NCI-H510A (cell line): ENCODE measurements at places on chromosomes 3 and 15.

GRCh38 chr3:25775936-25776335 lies 7.3 kb downstream of the NGLY1 start:
- no peak for DNase-seq

- DNase-seq, result no peak
Observed at GRCh38 chr3:138921316-138922292, 25.3 kb downstream of the FOXL2 start.

DNA sequence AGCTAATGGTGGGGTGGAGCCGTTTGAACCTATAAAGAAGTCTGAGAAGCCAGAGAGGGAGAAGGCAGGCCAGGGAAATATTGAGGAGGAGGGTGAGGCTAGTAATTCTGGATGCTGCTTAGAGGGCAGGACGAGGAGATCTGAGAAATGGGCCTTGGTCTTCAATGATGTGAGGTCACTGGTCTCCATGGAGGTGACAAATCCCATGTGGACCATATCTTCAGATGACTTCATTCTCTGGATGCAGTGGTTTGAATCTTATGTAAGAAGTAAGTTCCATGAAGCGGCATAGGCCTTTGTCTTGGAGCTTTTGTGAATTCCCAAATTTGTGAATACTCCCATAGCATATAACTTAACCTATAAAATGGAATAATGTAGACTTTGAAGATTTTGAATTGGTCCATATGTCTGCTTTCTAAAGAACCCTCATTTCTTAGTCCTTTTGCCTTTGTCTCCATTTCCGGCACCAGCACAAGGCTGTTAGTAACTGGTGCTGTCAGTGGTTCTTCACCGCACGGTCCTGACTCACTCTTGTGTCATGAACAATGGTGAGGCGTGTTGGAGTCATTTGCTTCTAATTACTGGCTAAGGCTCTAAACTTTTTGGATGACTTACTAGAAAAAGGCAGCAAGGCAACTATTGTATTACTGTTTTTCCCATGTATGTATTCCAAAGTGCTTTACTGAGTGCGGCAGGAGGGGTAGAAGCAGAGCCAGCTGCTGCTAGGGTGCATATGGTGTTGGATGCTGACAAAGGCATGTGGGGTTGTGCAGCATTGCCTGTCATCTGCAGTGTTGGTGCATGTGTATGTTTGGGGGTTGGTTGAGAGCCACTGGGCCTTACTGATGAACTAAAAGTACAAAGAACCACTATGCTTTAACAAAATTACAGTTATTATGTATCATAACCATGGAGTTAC lies 279.3 kb upstream of the C2CD4B start:
- no peak for DNase-seq

- DNase-seq, result no peak
Observed at GRCh38 chr15:58136731-58137130, 1.4 kb upstream of the AQP9 start.

DNA sequence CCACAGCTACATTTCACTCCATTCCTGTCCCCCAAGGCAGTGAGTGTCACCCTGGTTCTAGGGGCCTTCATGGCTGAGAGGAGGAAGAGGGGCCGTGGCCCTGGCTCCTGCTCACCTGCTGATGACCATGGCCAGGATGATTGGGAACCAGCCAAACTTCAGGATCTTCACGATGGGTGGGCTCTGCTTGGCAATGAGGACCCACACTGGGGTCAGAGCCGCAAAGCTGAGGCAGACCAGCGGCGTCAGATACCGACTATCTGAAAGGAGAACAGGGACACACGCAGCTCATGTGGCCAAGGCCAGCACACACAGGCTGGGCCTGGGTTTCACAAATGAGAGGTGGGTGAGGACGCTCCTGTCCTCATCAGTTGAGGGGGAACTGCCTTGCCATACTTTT lies 47.6 kb downstream of the ROPN1B start:
- DNase-seq, result no peak

DNA sequence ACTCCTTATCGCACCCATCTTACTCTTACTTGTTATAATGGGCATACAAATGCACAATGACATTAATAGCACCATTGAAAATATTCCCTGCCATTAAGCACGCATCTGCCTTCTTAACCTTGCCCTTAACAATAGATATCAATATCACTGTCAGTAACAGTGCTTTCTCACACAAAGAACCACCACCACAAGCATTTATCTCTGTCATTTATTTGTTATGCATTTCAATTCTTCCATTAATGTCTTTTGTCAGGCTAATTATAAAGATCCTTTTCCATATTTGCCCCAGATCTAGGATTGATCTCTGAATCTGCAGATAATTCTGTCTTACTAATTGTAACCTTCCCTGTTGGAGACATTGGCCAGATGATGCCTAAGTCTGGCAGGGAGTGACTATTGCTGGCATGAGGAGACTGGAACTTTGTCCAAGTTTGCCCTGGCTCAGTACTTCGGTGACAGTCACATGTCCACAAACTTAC lies 419.6 kb upstream of the TGFBR2 start:
- DNase-seq, result no peak

- no peak for DNase-seq
Observed at GRCh38 chr3:101720851-101721840, 3.3 kb upstream of the CEP97 start.

GRCh38 chr3:43894176-43895049 lies 203.7 kb downstream of the ABHD5 start:
- peak; percentile 62 for DNase-seq

GRCh38 chr3:81923038-81923437 lies 161.6 kb upstream of the GBE1 start:
- DNase-seq, result no peak

GRCh38 chr15:31467361-31467760 lies 140.7 kb downstream of the KLF13 start:
- no peak for DNase-seq

- no peak for DNase-seq
Observed at GRCh38 chr3:177753451-177754155, 556.3 kb upstream of the TBL1XR1 start.

DNA sequence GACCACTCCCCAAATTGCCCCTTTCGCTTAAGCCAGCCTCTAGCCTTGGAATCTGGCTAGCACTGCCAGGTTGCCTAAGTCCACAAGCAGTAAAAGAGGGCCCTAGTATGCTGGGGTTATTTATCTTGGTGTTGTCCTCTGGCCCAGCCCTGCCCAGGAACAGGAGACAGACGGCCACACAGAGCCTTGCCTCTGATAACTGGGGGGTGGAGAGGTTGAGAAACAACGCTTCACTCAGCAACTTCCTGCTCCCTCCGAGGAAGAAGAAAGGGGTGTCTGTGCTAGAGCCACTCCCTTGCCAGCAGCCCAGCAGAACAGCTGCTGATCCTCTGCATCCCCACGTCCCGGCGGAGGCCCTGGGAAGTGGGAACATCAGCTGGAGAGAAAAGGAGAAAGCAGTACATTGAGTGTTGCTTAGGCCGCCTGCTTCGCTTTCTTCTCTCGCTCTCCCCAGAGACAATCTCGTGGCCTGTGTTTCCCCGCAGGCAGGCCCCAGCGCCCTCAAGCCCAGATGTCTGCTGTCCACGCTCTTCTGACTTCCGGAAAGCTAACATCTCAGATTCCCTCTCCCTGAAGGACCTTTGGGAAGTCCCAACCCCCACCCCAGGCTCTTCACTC lies 22.6 kb upstream of the C3orf70 start:
- DNase-seq, result peak; percentile 48

DNA sequence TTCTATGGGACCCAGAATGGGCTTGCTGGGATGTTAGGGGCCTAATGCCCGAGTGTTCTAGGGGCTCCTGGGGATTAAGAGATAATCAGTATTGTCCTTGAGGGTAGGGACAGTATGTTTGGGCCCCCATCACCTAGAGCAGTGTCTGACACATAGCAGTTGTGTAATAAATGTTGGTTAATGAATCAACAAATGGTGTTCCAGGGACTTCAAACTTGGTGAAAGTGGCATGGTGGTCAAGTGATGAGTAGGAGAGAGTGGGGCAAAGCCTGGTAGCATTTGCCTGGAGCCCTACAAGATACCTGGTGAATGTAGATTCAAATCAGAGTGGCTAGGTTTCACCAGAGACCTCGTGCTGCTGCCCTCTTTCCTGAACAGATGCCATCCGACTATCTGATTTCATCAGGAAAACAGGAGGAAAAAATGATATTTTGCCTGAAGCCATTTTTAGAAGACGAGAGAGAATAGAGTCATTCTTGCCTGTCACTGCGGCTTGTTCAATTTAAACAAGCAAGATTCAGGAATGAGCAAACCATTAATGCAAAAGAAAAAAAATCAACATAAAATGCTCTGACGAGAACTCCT lies 117.3 kb downstream of the RPL22L1 start:
- DNase-seq, result no peak

- DNase-seq, result no peak
Observed at GRCh38 chr15:99123713-99124451, 19.0 kb downstream of the SYNM start.

DNA sequence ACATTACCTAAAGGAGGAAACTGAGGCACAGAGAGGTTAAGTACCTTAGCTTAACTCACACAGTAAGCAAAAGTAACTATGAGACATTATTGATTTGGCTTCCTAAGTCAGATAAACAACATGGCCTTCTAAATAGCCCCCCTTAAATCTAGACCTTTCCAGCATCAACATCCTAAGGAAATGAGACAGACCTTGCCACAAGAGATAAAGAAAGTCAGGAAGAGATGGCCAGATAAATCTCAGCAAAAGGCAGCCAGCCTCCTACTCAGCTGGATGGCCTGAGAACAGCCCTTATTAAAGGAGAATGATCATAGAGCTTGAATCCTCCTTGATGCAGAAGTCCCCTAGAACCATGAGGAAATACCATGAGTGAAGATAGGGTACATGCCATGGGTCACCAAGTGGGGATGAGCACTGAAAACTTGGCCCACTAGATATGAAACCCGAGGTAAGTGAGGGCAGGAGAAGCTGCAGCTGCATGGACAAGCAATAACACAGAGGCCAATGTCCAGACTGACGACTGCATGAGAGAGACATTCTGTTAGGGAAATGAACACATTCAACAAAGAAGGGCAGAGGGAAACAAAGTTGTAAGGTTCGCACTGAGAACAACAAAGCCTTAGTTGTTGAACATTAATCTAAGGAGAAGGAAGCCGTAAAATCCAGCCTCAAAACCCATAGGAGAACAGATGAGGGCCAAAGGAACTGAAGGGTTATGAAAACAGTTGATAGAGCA lies 69.6 kb downstream of the ZIC4 start:
- DNase-seq, result no peak

- no peak for DNase-seq
Observed at GRCh38 chr15:26132811-26133210, 269.7 kb upstream of the ATP10A start.

GRCh38 chr3:55271549-55271948 lies 215.6 kb downstream of the WNT5A start:
- no peak for DNase-seq

- DNase-seq, result no peak
Observed at GRCh38 chr3:13105896-13106250, 32.6 kb upstream of the IQSEC1 start.

GRCh38 chr15:67593562-67593961 lies 51.1 kb downstream of the MAP2K5 start:
- no peak for DNase-seq

- no peak for DNase-seq
Observed at GRCh38 chr15:40695469-40695890, 506 bp downstream of the RAD51 start.

DNA sequence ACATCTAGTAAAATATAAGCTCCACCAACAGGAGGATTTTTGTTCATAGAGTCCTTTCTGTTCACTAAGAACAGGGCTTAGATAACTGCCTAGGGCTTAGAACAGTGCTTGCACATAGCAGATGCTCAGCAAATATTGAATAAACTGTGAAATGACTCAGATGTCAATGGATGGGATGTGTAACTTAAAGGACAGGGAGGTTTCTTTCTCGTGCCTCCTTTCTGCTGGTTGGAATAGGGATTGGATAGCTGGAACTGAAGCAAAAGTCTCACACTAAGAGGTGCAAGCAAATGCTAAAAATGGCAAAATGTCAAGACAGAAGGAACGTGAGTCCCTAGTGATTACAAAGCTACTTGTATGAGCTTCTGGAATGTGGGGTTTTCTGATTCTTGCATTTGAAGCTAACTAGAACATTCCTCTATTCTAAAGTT lies 392.8 kb upstream of the WNT5A start:
- no peak for DNase-seq

- DNase-seq, result no peak
Observed at GRCh38 chr3:30231277-30232141, 374.9 kb upstream of the TGFBR2 start.

DNA sequence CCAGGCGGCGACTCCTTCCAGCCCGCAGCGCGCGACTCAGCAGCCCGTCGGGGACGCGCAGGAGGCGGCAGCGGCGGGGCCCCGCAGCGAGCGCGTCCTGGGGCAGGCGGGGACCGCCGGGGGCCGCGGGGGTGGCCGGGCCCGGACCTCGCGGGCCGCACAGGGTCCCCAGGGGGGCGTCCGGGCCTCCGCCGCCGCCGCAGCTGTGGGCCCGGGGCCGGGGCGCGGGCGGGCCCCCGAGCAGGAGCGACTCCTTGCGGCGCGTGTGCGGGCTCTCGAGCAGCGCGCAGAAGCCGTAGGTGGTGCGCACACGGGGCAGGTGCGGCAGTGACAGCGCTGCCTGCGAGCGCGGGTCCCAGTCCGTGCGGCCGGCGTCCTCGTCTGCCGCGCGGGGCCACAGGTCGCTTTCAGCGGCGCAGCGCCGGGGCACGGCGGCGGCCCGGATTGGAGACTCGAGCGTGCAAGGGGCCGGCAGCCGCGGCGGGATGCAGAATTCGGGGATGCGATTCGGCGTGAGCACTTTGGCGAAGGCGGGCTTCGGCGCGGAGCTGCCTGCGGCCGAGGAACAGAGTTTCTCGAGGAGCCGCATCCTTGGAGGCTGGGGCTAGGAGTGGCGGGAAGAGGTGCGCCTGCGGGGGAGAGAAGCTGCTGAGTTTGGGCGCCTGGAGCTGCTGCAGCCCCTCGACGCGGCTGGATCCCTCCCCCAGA lies 535 bp downstream of the C2CD4B start:
- no peak for DNase-seq

- no peak for DNase-seq
Observed at GRCh38 chr15:39491886-39492490, 88.9 kb upstream of the THBS1 start.

GRCh38 chr15:98865397-98866339 lies 141.9 kb downstream of the PGPEP1L start:
- peak; percentile 57 for DNase-seq

- DNase-seq, result no peak
Observed at GRCh38 chr3:146359841-146360240, 108.9 kb upstream of the PLSCR4 start.

DNA sequence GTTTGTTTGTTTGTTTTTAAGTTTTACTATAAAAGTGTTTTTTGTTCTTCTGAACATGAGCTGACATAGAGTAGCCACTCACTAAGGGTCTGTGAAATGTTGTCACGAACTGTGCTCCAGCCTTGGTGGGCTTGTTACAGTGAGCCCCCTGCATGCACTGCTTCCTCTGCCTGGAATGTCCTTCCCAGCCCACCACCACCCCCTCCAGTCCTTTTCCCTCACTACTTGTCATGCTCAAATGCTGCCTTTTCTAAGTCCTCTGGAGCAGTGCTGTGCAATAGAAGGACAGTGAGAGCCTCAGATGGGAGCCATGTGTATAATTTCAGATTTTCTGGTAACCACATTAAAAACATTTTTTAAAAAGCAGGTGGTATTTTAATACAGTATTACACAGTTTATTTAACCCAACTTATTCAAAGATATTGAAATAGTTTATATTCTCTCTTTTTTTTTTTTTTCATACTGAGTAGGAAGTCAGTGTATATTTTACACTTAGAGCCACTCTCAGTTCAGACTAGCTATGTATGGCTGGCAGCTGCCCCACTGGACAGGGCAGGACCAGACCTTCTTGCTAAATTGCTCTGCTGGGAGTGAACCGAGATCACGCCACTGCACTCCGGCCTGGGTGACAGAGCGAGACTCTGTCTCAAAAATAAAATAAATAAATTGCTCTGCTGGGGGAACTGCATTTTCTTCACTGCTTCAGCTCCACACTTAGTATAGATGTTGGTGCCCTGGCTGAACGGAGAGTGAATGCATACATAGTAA lies 26.9 kb downstream of the MKRN2OS start:
- DNase-seq, result no peak
